Activated T-helper 1 cell treated with anti-CD3 and anti-CD28 coated beads, Interleukin-12 subunit alpha, Interleukin-12 subunit beta, Interleukin-2, Interleukin-4 antibody, amounts not matched to agents 30 ng/mL and 10 ng/mL and 1 ng/mL, durations not matched to agents 14 hours and 24 hours and 36 hours (primary cell): ENCODE measurements at places on chromosomes 7 and 10.

- DNase-seq: no peak
These were observed 281 bp upstream of the EXOC6 start for GRCh38 chr10:92848037-92848440.

DNA sequence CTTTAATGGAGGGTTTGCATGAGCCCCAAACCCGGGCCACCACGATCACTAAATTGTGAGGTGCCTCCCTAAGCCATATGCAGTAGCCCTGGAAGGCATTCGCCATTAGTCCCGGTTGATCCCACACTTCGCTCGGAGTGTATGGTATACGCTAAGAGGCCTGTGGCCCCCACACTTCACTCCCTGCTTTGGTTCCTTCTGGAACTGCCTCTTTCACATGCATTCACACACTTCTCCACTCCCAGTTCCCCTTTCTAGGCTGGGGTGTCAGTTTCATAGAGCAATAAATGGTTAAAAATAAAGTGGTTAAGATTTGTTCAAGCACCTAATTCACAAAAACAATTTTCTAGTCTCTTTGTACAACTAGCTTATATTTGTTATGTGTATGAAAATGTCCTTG is 212.1 kb upstream of the KCND2 start:
- DNase-seq: no peak

- DNase-seq: no peak
These were observed 73.4 kb downstream of the AHR start for GRCh38 chr7:17371671-17372524.

DNA sequence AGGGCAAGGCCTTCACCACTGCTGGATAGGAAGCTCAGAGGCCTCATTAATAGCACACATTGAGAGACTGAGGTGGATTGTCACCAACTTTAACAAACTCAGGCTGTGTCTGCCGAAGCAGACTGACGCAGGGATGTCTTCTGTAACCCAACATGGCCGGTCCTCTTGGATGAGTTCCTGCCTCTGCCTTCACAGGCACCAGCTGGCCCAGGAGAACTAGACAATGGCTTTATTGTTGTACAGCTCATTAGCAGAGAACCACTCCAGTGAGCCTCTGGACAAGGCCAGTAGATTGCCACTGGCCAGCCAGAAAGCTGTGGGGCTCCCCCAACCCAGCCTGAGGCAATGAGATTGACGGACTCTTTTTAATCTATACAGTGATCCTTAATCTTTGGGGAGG is 9.4 kb downstream of the NODAL start:
- DNase-seq: no peak

DNA sequence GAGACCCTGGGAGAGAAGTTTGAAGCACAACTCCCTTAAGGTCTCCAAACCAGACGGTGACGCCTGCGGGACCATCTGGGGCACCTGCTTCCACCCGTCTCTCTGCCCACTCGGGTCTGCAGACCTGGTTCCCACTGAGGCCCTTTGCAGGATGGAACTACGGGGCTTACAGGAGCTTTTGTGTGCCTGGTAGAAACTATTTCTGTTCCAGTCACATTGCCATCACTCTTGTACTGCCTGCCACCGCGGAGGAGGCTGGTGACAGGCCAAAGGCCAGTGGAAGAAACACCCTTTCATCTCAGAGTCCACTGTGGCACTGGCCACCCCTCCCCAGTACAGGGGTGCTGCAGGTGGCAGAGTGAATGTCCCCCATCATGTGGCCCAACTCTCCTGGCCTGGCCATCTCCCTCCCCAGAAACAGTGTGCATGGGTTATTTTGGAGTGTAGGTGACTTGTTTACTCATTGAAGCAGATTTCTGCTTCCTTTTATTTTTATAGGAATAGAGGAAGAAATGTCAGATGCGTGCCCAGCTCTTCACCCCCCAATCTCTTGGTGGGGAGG is 10.8 kb downstream of the SERPINE1 start:
- no peak for DNase-seq

DNA sequence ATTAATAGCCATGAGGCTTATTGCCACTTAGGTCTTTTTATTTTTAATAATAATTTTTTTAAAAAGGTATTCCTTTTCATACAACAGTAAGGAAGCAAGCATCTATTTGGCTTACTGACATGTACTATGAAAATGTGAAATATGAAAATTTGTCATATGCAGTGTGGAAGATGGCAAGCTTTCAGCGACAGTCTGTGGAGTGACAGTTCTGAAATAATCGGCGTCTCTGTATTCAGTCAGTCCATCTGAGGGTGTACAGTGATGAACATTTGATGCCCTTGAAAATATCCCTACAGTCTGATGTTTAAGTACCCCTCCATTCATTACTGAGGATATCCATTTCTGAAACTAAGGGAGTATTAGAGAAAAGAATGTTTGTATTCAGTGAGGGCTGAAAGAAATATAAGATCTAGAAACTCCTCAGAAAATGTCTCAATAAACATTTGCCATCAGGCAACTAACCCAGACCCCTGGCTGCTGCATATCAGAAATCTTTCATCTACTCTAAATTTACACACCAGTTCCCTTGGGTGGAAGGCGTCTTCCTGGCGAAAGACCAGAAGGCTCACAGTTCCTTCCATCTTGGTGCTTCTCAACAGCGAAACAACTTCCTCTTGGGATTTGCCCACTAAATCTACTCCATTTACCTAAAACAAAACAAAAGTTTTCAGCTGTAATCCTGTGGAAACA is 440.6 kb downstream of the PARD3 start:
- DNase-seq: no peak

GRCh38 chr7:50807026-50807730 is 24.5 kb upstream of the GRB10 start:
- DNase-seq: no peak

DNA sequence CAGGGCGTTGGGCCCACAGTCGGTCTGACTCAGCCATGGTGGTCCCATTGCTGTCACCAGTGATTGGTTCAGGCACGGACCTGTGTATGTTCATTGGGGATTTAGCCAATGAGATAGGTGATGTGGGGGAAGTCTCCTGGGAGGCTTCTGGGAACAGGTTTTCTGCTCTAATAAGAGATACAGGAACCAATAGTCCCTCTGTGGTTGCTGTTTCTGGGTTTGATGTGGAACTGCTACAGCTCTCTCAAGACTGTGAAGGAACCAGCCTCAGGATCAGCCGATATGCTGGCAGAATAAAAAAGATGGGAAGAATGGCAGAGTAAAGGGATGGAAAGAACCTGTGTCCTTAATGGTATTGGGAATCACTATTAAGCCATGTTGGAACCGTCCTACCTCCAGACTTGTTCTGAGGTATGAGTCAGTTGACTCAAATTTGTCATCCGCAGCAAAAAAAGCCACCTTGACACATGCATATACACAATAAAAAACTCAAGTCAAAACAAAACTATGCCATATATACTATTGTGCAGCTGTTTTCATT is 70.6 kb downstream of the MCMBP start:
- no peak for DNase-seq

- DNase-seq: no peak
These were observed 16.8 kb upstream of the GPR15LG start for GRCh38 chr10:84156768-84157167.

GRCh38 chr7:46949270-46949931 is 632.5 kb downstream of the TNS3 start:
- DNase-seq: no peak

DNA sequence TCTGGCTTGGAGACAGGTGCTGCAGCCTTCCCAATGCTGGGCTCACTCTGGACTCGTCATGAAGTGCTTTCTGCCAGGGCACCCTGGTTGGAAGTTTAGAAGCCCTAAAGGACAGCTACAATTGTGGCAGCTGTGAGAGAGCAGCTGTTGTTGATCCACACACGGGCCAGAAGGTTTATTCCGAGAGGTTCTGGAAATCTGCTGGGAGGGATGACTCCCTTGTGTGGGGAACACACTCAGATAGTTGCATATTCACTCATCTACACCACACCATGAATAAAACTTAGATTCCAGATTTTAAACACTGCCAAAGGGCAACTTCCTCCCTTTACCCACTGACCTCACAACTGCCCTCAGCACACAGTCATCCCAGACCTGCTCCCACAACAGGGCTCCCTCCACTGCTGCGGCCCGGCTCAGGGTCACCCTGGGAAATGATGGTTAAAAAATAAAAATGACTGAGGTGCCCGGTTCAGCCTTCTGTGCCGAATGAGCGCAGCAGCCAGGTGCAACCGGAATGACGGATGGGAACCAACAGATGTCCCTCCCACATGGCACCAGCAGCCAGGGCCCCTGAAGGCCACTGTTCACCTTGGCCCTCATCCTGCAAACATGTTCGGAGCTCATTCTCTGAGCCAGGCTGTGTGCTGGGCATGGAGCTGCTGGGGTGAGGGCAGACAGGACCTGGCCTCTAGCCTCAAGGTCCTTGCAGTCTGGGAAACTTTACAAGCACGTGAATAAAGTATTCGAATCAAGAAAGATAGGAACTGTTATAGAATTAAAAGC is 40.2 kb downstream of the ASB13 start:
- no peak for DNase-seq

- DNase-seq: no peak
These were observed 157.4 kb downstream of the FRMD4A start for GRCh38 chr10:14173391-14173705.

GRCh38 chr10:14358886-14359573 is 28.3 kb upstream of the FRMD4A start:
- no peak for DNase-seq

- no peak for DNase-seq
These were observed 154.7 kb upstream of the CDK1 start for GRCh38 chr10:60623627-60624026.

DNA sequence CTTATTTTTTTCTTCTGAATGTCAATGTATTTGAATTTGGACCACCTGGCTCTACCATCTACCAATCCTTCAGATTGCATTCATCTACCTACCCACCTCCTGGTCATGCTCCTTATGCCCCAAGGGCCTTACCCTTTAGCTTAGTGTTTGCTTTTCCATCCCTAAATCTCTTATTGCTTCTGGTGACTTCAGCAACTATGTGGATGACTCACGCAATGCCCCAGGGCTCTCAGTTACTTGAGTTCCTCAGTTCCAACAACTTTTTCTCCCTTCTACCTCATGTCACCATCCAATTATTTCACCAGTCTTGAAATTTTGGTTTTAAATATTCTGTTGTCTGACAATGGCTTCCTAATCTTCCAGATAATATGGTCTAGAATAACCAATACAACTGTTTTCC is 118.9 kb downstream of the CFAP58 start:
- no peak for DNase-seq

DNA sequence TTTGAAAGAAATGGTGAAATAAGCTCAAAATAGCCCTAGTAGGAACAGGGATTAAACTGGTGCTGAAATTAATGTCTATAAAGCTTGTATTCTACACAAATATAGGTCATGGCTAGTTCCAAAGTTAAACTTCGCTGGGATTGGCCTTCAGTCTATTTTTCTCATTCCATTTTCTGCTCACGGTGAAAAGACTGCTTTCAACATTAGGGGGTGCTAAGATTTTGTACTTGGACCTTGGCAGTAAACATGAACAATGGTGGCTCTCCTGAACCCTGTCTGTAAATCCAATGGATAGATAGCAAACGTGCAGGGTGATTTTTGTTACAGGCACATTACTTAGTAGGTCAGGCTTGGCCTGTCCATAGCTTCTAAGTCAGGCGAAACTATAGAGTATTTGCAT is 36.0 kb upstream of the RSU1 start:
- DNase-seq: no peak

- DNase-seq: no peak
These were observed 73.4 kb downstream of the GPR141 start for GRCh38 chr7:37756797-37757551.

- no peak for DNase-seq
These were observed 20.0 kb upstream of the ARPC1A start for GRCh38 chr7:99305473-99306260.

GRCh38 chr7:47379629-47380324 is 202.1 kb downstream of the TNS3 start:
- DNase-seq: no peak

DNA sequence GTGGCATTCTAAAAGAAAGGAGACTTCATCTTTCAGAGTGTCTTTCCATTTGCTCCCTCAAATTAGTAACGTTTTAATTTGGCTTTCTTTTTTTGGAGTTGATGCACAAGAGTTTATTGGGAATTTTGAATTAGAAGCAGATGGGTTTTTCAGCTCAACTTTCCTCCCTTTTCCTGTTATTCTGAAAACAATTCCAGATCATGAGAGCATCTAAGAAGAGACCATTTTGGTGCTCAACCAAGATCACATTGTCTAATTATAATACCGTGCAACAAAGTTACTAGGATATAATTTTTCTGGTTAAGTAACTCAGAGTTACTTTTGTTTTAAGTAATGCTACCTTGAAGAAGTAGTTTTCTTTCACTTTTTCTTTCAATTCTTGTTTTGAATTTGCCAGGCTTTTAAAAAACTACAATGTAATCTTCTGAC is 396.6 kb upstream of the KLF6 start:
- no peak for DNase-seq

GRCh38 chr7:20298486-20298901 is 32.2 kb upstream of the ITGB8 start:
- DNase-seq: no peak

GRCh38 chr10:97547962-97548361 is 24.6 kb upstream of the ANKRD2 start:
- DNase-seq: no peak

- DNase-seq: no peak
These were observed 75.6 kb upstream of the GPR22 start for GRCh38 chr7:107394276-107394675.

DNA sequence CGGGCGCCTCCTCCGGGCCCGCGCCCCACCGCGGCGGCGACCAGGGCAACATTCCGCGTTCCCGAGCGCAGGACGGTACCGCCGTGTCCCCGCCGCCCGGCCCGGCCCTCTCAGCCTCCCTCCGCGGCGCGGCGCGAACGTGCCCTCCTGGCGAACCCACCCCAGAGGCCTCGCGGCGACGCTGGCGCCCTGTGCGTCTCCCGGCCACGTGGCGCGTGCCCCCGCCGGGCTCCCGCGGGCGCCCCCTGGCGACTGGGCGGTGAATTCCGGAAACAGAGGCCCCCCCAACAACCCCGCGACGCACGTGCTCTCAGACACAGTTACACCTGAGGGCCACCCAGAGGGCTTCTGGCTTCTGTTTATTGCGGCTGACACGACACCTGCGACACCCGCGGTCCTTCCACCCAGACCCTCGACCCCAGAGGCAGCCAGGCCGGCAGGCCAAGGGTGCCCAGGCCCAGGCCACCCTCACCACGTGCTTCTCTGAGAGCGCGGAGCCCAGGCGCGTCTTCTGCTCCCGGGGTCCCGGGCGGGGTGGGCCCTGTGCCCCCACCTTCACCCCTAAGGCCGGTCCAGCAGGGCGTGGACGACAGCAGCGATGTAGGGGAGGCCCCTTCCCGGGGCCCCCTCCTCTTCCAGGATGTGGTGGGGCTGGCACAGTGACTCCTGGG is at the start of gene SAP25:
TSS of gene SAP25 (minus strand) at position 210 of the 671 bp plus-strand sequence. CDS start at position 52, 158 bp downstream.
- DNase-seq: no peak

DNA sequence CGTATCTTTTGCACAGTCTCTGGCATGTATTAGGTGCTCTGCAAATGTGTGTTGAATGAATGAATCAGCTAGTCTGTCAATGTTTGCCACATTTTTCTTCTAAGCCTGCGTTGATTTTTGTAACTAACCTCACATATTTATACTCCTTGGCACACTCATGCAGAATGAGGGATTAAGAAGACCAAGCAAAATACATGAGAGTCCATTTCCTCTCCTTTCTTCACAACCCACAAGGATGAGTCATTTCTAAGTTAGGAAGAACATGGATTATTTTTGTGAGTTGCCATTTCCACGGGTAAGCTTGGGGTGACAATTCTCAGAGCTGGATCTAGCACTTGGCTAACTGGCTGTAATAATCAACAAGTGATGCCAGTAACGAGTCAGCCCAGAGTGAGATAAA is 158.8 kb downstream of the TWIST1 start:
- no peak for DNase-seq
